ENCODE measurements at places on chromosomes 16 and 17.

GRCh38 chr17:59786536-59787319 is 79.3 kb downstream of the VMP1 start:
- no peak for DNase-seq

DNA sequence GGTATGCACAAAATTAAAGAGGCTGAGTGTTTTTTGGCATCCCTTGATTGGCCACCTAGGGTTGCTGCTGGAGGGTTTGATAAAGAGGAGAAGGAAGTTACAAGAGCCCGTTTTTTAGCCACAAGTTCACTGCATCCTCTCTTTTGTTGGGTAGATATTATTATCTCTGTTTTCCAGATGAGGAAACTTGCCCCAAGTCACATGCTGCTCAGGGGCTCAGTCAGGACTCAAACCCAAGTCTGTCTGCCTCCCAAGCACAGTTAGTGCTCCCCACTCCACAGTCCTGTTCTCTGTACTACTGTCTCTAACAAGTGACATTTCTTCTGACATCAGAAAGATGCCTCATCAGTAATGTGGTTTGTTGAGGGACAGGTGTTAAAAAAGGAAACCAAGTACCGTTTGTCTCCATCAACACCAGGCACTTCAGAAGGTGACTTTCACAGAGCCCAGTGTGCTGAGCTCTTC is 1.4 kb downstream of the NT5M start:
- DNase-seq = no peak

DNA sequence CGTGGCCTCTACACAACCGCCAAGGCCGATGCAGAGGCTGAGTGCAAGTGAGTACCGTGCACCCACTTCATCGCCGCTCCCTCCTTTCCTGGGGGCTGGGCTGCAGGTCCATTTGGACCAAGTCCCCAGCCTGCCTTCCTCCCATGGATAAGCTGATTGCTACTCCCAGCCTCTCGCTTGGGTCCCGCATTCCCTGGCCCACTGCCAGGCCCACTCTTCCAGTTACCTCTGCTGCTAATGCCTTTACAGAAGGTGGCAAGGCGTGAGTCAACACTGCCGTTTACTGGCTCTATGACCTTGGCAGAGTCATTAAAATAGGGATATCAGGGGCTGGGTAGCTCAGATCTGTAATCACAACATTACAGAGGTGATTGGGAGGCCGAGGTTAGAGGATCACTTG is 11.2 kb downstream of the SULT1A2 start:
- no peak for DNase-seq

- DNase-seq = no peak
Observed at GRCh38 chr17:55577687-55578086, 66.4 kb upstream of the SMIM36 start.

GRCh38 chr16:66617728-66618127 is 13.2 kb downstream of the CMTM3 start:
- no peak for DNase-seq

DNA sequence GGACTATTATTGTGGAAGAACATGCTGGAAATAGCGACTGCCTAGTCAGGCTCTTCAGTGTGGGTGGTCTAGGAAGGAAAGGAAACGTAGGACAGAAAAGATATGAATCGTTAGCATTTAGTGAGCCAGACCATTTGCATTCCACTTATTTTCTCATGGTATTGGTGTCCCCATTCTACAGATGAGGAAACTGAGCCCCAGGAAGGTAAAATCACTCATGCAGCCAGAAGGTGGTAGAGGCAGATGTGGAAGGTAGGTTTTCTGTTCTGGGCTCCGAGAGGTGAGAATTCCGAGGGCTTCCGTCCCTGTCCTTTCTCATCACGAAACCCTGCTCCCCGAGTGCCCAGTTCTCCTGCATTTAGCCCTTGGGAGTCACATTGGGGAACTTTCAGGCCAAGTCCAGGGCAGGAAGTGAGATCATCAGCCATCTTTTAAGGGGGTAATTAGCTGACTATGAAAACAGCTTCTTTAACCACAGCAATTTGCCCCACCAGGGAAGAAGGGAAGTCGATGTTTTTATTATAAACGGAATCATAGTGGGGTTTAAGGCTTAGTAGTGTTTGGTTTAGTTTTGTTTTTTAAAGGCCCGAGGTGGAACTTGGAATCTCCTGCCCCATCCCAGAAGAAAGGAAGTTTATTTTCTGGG is 110.7 kb upstream of the IRX3 start:
- DNase-seq = no peak

DNA sequence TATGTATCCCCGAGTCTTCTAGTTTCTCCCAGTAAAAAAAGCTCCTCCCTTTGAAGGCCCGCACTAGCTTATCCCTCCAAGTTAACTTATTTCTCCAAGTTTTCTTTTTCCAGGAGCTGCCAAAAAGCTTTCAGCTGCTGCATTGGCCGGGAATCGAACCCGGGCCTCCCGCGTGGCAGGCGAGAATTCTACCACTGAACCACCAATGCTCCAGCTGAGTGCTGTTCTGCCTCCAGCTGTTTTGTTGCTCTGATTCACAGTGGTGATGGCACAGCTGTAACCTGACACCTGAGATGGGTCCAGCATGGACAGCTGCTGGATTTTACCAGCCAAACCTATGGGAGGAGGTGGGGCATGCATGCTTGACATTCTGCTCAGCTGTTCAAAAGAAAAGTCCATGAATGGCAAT is 22.1 kb downstream of the VAC14 start:
- peak; percentile 94 for DNase-seq

DNA sequence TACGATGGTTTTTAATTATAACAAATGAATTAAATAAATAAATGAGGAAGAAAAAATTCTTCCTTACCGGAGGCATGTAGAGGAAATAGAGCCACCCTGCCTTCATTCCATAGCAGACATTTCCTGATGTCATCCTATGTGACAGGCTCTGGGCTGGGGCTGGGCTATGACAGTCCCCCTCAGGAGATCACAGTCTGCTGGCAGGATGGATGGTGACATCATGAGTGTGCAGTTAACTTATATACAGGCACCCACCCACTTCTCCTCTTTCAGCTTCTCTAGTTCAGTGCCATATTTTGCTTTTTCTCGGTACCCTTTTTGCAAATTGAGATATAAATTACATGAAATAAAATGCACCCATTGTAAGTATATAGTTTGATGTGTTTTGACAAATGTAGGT is 6.4 kb upstream of the CMTM3 start:
- no peak for DNase-seq

- no peak for DNase-seq
Observed at GRCh38 chr17:19759568-19760549, 11.8 kb upstream of the ALDH3A1 start.

DNA sequence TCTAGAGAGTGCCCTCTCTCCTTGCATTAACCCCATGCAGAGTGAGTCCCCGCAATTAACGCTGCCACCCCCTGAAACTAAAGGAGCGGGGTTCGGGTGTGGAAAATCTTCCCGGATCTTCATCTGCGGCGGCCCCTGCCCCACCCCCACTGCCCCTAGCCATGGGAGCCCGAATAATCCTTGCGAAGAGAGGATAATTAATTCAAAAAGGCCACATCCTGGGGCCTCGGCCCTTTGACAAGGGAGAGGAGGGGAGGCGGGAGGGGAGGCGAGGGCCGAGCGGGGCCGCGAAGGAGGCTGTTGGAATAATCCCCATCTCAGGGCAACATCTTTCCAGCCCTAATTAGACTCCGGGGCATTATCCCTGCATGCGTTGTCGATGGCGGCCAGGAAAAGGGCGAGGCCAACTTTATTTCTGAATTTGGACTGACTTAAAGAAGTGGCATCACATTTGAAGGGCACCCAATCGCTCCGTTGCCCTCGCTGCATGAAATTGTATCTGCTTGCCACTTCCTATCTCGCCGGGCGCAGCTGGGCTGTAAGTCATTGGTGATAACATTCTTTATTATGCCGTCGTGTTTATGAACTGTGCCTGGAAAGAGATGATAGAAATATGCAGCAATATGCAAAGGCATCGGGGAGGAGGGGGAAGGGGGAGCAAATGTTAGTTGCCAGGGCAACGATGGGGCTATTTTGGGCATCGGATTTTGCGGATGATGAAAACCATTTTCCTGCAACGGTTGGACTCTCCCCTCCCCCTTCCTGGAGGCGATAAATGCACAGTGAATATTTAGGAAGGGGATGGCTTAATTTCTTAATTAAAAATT is 387.1 kb upstream of the TNRC6C start:
- DNase-seq = peak; percentile 31

DNA sequence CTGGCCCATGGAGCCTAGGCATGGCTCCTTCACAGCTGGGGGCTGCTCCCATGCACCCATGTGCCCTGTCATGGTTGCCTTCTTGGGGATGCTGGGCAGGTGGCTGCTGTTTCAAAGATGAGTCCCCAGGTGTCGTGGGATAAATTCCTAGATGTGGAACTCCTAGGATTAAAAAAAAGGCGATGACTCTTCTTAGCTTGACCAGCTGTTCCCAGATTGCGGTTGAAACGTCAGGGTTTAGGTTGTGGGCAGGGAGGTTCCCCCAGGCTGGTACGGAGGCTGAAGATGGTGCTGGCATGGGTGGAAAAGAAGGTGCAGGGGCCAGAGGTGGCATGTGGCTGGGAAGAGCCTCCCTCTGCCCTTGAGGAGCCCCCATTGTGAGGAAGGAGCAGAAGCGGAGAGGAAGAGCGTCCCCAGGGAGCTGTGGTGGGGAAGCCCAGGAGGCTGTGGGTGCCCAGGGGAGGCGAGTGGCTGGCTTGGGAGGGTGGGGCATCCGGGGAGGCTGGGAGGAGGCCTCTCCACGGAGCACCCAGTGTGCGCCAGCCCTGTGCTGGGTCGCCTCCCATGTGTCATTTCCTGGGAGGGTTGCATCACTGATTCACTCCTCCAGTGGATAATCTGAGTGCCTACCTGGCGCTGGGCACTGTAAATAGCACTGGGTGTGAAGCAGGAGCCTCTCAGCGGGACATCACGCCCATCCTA is 7.5 kb upstream of the KCNJ12 start:
- DNase-seq = no peak

GRCh38 chr16:89300311-89300975 is 82.9 kb downstream of the ZNF778 start:
- no peak for DNase-seq

GRCh38 chr17:75736173-75736835 is 15.0 kb downstream of the ITGB4 start:
- DNase-seq = no peak

- no peak for DNase-seq
Observed at GRCh38 chr16:10738231-10739077, 5.2 kb upstream of the NUBP1 start.

DNA sequence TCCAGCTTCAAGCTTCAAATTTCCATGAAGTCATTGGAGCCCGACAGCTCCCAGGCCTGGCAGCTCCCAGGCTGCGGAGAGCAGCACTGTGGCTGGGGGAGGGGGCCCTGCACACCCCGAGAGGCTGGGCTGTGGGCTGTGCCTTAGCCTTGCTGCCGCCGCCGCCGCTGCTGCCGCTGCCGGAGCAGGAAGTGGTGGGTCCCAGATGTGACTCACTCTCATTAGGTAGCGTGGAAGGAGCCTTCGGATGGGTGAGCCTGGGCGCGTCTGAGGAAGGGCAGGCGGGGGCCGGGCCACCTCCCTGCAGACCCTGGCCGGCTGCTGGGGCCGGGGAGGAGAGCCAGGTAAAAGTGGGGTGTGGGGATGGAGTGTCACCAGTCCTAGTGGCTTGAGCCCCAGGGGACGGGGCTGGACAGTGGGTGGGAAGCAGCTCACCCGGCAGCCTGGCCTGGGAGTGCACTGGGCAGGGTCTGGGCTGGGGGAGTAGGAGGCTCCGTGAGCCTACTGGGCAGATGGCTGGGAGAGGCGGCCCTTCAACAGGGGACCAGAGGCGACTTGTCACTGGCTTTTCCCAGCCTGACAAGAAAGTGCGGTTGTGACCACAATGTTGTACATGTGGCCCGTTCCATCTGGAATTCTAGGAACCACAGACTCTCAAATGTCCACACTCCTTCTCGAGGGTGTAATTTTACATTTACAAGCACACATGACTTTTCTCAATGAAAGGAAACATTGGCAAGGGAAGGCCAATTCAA is at the start of gene ADCY7:
Gene ADCY7 (plus strand): TSS at position 215 of the 755 bp plus-strand sequence. CDS start 21,629 bp downstream, outside the sequence.
- peak; percentile 77 for DNase-seq

DNA sequence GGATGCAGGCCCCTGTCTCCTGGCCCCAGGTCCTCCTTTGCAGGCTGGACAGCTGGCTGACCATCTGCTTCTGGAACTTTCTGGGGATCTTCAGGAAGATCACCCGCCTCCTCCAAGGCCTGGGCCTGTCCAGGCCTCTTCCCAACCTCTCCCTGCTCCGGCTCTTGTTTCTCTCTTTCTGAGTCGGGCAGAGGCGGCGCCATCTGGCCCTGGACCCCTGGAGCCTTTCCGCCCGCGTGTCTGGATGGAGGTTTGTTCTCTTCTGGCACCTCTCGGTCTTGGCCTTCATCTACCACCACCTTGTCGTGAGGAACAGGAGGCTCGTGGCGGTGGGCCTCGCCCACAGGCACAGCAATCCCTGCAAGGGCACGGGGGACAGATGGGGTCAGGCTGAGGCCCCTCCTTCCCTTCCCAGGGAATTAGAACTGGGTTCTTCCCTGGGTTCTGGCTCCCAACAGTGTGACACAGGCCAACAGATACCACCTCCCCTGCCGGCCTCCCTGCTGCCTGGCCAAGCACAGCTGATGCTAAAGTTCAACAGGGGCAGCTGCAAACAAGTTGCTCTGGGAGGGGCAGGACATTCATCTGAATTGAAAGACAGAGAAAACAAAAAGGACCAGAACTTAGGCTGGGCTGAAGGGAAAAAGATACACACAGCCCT is 13.3 kb downstream of the NDUFAF8 start:
- DNase-seq = no peak

DNA sequence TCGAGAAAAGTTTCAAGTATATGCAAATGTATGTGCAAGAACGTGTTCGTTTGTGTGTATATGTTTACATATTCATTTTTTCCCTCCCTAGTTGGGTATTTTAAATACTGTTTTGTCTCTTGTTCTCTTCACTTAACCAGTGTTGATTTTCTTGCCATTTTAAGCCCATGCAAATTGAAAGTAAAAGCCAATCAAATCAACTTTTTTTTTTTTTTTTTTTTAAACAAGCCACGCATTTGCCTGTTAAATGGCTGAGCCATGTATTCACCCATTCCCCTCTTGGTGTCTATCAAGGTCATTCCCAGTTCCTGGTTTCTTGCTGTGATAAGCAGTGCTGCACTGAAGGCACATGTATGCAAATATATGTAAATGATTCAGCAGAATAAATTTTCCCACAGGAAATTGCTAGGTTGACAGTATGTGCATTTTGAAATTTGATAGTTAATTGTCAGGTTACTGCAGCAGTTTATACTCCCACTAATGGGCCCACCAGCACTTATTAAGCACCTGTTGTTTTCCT is 12.2 kb downstream of the ABCC1 start:
- DNase-seq = no peak

Data from kidney (tissue), 22 donors.